A673 (cell line): ENCODE measurements at places on chromosomes 5 and 9.
A peak's percentile ranks its signal among the peaks of the same experiment; 100 is the strongest.

DNA sequence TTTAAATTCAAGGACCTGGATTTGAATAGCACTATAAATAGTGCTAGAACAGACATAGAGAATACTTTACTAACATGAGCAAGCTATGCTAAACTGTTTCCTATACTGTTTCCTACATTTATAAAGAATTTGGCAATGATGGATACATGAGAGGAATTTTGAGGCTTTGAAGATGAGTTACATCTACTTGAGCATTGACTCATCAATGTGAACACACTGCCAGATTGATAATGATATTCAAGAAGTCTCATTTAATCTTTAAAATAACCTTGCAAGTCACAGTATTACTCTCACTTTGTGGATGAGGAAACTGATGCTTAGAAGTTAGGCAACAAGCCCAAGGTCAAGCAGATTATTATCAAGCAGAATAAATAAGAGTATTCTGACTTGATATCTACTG, 281.9 kb downstream of the DNAH5 start:
- no peak for DNase-seq

DNA sequence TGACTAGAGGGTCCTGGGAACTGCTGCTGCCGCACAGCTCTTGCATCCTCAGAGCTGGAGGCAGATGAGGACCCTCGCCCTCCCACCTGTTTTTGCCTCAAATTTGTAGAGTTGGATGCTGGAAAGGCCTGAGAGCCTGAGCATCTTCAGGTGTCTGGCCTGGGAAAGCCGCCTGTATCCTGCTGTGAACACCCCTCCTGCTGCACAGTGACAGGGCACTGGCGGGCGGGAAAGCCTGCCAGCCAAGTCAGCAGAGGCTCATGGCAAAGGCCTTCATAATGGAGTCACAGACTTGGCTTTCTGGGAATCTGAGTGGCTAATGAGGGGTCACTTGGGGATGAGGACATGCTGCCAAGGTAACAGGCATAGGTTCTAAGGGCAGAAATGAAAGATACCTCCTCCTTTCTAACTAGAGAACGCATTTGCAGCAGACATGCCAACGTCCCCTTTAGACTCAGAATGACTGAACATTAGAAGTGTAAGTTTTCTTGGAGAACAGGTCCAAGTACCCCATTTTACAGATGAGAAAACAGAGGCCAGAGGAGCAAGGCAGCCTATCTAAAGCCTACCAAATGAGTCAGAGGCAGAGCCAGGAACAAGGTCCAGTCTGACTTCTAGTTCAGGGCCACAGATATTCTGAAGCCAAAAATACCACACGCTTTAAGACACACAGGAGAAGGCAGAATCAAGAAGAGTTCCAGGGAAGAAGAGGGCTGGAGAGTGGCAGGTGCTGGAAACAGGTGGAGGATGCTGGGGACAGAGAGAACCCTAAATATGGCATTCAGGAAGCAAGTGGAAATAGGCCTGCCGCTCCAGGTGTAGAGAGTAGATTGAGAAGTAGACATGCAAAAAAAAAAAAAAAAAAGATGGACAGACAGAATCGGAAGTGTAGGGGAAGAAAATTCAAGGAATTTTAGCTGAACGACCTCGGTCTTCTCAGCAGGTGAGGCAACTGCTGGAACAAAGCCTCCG, 44.1 kb downstream of the EPB41L4B start:
- DNase-seq, result no peak

GRCh38 chr9:132551556-132551955, 30.9 kb upstream of the BARHL1 start:
- no peak for DNase-seq

DNA sequence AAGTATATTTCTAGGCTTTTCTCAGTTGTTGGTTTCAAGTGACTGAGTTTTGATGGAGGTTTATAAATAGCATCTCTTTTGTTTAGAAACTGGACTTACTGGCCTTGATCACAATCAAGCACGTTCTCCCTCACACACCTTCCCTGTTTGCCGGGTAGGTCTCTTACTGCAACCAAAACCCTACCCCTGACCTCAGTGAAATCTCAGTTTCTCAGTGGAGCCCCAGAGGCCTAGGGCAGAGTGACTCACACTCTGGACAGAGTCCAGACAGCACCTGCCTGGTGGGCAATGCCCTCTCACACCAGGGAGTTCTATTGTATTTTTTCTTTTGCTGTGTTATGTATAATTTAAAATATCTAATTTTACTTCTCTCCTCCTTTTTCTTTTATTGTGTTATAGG, 48.4 kb upstream of the EPB41L4B start:
- DNase-seq, result no peak

DNA sequence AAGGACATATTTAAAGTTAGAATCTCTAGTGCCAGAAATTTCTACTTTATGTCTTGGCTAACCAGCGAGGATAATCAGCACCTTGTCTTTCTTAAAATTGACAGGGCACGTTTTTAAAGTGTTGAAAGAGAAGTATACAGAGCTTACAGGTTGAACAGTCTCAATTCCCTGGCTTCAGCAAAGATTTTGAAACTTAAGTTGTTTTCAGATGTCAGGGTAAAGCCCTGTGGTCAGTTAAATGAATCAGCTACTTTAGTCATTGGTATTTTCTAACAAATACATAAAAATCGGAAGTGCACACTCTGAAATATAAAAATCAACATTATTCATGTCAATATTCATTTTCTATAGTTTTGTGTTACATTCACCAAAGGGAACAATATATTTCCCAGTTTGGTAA, 29.1 kb downstream of the SNCAIP start:
- DNase-seq, result no peak

DNA sequence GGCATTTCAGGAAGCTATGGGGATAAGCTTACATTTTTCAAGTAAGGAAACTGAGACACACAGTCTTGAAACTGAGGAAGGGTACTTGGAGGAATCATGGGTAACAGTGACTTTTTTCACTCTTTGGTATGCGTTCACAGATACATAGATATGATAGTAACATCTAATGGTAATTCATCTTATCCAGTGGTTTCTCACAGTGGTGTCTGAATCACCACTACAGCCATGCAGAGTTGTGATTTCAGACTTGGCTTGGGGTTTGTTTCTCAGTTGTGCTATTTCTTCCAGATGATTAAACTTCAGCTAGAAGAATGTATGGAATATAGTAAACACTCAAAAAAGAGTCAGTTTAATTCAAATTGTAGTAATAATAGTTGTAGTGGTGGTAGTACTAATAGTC, 239.1 kb upstream of the NUDT12 start:
- no peak for DNase-seq

DNA sequence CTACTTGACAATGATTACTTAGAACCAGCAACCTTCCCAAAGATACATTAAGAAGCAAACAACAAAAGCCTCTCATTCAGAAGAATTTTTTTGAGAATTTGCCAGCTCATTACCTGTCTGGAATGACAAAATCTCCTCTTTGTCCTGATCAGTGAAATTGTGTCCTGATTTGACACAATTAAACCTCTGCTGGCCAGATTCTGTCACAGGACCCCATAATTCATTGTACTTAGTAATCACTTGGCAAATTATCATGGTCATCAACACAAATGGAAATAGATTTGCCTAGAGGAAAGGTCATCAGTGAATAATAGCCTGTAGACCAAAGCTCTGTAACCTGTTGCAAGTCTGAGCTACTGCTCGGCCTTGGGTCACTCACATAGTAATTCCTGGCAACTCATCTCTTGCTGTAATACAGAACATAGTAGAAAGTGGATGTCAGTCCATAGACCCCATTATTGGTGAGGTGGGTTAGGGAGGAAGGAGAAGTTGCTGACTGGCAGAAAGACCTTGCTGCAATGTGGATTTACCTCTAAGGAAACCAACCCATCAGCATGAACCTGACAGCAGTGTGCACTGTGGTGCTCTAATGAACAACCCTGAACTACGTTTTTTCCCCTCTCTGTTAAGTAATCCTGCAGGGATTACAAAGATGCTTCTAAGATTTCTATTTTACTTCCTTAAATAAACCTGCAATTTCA, 370.1 kb downstream of the KIAA0825 start:
- no peak for DNase-seq

DNA sequence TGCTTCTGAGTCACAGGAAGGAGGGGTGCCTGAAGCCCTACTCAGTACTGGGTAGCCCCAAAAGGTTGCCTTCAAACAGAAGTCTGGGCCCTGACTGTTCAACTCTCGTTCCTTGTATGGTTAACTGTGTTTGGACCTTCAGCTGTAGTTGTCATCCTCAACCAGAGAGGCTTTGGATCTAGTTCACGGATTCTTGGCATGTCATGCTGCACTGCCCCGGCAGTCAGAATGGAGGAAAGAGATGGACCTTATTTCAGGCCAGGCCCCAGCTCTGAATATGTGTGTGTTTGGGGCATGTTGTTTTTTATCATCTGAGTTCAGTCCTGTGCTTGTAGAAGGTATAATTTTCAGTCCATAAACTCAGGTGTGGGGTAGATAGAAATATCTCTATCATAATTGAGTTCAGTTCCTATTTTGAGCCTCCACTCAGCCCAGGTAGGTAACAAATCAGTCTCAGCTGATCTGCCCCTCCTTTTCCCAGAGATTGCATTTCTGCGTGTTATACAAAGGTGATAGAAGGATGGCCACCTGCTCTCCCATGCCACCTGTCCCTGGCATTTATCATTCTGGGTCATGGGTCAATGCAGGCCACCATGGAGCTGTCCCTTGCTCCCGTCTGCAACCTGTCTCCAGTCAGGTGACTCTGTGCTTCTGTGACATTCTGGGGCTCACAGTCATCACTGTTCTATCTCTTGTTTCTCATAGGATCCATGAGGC, 127.5 kb upstream of the CPEB4 start:
- no peak for DNase-seq

DNA sequence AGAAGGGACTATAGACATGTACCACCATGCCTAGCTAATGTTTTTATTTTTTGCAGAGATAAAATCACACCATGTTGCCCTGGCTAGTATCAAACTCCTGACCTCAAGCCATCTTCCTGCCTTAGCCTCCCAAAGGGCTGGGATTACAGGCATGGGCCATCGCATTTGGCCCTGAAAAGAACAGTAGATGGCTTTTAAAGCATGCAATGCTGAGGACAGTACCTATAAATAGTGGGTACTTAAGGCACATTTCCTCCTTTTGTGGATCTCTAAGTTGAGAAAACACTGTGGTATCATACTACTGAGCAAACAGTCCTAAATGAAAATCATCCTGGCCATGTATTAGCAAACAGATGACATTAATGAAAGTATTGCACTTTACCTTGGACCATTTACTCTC, 119.4 kb downstream of the TTC39B start:
- DNase-seq, result no peak

GRCh38 chr5:1514027-1514818, 9.5 kb downstream of the LPCAT1 start:
- DNase-seq, result no peak

- DNase-seq, result peak; percentile 48
Measured at GRCh38 chr5:137206030-137206715, 293.0 kb downstream of the SPOCK1 start.

- no peak for DNase-seq
Measured at GRCh38 chr5:120550358-120550757, 86.3 kb downstream of the PRR16 start.

- DNase-seq, result peak; percentile 87
Measured at GRCh38 chr5:36158144-36158543, 6.2 kb downstream of the SKP2 start.

GRCh38 chr9:124137009-124137943, 120.5 kb upstream of the NEK6 start:
- DNase-seq, result no peak

DNA sequence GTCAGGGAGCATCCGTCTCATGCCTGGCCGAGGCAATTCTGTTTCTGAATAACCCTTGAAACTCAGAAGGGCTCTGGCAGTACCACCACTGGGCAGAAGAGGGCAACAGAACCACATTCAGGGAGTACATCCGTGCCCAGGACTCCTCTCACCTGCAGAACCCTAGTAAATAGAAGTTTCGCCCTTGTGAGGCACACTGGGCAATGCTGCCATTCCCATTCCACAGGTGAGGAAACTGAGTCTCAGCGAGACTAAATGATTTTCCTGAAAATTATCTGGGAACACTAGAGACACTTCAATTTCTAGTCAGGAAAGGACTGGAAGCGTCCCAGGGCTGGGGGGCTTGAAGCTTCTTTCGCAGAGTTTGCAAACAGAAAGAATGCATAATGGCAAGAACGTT, 74.7 kb downstream of the FGF1 start:
- peak; percentile 73 for DNase-seq

DNA sequence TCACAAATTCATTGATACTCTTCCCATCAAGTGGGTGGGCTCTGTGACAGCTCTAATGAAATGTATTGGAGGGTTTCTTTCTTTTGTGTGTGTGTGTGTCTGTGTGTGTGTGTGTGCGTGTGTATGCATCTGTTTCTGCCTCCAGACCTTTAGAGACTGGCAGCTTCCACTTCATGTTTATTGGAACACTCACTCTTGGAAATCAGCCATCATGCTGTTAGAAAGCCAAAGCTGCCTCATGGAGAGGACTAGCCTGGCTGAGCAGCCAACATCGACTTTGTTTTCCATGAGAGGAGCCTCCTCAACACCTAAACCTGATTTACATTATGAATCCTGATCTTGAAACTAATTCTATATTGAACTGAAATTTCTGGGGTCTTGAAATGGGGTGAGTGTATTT, 128.5 kb upstream of the FAM174A start:
- DNase-seq, result no peak

DNA sequence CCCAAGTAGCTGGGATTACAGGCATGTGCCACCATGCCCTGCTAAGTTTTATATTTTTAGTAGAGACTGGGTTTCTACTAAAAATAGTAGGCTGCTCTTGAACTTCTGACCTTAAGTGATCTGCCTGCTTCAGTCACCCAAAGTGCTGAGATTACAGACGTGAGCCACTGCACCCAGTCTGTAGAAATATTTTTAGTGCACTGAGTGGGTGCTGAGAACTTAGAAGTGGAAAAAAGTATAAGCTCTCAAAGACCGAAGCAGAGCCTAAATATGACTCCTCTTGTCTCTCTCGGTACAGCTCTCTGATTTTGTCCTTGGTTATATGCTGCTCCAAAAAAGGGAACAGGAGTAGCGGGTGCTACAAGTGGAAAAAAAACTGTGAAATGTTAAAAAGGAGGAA, 353.8 kb upstream of the IZUMO3 start:
- DNase-seq, result peak; percentile 38

- no peak for DNase-seq
Measured at GRCh38 chr9:35750256-35750531, 1.1 kb downstream of the RGP1 start.

- no peak for DNase-seq
Measured at GRCh38 chr5:130528474-130528873, 624.2 kb downstream of the CHSY3 start.

GRCh38 chr9:121071756-121072421, 2.9 kb upstream of the CNTRL start:
- DNase-seq, result peak; percentile 66

DNA sequence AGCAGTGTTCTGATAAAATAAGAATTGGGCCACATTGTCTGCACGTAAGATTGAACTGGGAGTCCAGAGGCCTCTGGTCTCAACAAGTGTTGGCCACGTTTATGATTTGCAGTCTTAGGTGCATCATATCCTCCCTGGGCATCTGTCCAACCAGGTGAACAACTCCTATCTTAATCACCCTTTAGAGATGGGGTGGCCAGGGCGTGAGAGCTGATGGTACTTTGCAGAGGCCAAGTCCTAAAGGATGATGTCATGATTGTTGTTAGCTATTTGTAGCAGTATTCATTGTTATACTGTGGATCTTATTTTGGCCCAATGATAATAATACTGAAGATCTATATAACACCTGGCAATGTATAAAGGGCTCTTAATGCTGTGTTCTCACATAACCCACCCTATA, 73.2 kb upstream of the RARS1 start:
- DNase-seq, result no peak

- DNase-seq, result peak; percentile 86
Measured at GRCh38 chr5:167642779-167643517, 648.5 kb upstream of the WWC1 start.
